ENCODE measurements at places on chromosomes 2 and 18. TPM values are rescaled to one million over a fixed set of nuclear protein-coding genes. Genes with fewer than 3 reads are reported as not detected.

Gene CDCA7
- total RNA-seq: 3.1 TPM

Gene CD28
- total RNA-seq: not detected

Gene UGT1A3
- not detected for total RNA-seq

Gene PDIA6
- total RNA-seq: 141 TPM

Gene UBE2F
- 67.7 TPM for total RNA-seq

Gene GPR35
- 3.4 TPM for total RNA-seq

GRCh38 chr2:50449306-50449705 is 582.6 kb downstream of the NRXN1 start:
- H3K36me3 ChIP-seq: no peaks in the 10 kb centered on the region
- H3K27me3 ChIP-seq: no peaks in the 10 kb centered on the region
- no peak overlapping the region for H3K4me3 ChIP-seq

GRCh38 chr18:37487400-37487867 is 78.2 kb downstream of the CELF4 start:
- H3K27me3 ChIP-seq: no peaks in the 10 kb centered on the region
- no peak overlapping the region for H3K27ac ChIP-seq
- peaks cover 8% of the 10 kb centered on the region for H3K4me1 ChIP-seq
- no peaks in the 10 kb centered on the region for H3K36me3 ChIP-seq
- no peak for DNase-seq

DNA sequence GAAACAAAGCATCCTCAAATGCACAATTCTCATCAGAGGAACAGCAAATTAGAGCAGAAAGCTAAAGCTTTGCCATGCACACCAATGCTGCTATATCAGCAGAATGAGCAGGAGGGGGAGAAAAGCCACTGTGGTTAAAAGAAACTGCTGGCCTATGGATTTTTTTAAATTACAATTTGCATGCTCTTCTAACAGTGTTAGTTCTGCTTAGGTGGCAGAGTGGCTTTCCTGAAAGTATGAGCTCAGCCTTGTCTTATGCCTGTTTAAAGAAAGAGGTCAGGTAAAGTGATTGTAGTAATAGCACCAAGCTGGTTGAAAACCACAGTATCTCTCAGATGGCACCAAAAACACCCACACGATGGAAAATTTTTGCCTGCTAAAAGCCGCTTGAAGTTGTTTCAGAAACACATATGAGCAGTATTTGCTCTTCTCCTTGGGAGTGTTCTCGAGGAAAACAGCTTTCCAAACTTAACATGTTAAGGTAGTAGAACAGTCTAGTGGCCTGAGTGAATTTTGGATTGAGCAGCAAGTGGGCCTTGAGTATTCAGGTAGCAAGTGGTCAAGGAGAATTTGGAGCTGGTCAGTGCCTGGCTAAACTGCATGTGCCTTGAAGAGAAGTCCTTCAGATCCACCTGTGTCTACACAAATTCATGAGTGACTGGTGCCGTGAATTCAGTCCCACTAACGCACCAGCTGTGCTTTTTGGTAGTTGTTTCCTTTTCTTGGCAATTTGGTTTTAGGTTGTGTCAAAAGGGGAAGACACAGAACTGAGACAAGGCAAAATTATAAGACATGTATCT is 19.6 kb upstream of the NDUFV2 start:
- no peak overlapping the region for H3K27ac ChIP-seq
- no peaks in the 10 kb centered on the region for H3K27me3 ChIP-seq
- H3K36me3 ChIP-seq: no peaks in the 10 kb centered on the region
- DNase-seq: no peak

- no peak overlapping the region for H3K4me3 ChIP-seq
- H3K27me3 ChIP-seq: no peaks in the 10 kb centered on the region
- no peaks in the 10 kb centered on the region for H3K36me3 ChIP-seq
- DNase-seq: no peak
- no peaks in the 10 kb centered on the region for H3K4me1 ChIP-seq
Measured at GRCh38 chr18:53380063-53380639, 844.3 kb downstream of the MBD2 start.

DNA sequence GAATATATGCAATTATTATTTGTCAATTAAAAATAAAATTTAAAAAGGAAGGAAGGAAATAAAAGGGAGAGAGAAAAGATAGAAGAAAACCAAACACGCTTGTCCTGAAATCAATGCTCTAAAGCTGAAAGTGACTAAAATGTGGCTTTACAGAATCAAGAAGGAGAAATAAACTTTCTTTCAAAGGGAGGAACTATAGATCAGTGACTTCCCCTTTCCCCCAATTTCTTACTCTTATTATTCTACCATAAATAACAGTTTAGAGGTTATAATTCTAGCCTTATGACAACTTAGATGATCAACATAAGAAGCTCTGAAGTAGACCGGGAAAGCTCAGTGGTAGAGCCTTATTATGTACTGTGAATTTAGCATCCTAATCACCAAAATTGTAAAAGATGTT is 122.5 kb downstream of the ARHGAP15 start:
- DNase-seq: no peak
- no peak overlapping the region for H3K27ac ChIP-seq
- no peak overlapping the region for H3K4me3 ChIP-seq
- no peaks in the 10 kb centered on the region for H3K27me3 ChIP-seq
- H3K36me3 ChIP-seq: no peaks in the 10 kb centered on the region
- no peaks in the 10 kb centered on the region for H3K4me1 ChIP-seq

GRCh38 chr2:157662401-157662800 is 33.7 kb upstream of the ACVR1C start:
- H3K27ac ChIP-seq: no peak overlapping the region
- no peaks in the 10 kb centered on the region for H3K4me1 ChIP-seq
- H3K36me3 ChIP-seq: no peaks in the 10 kb centered on the region

GRCh38 chr18:50061876-50062517 is 132.9 kb downstream of the MYO5B start:
- H3K27ac ChIP-seq: no peak overlapping the region
- no peaks in the 10 kb centered on the region for H3K27me3 ChIP-seq
- H3K4me1 ChIP-seq: peaks cover 10% of the 10 kb centered on the region
- no peak overlapping the region for H3K4me3 ChIP-seq

DNA sequence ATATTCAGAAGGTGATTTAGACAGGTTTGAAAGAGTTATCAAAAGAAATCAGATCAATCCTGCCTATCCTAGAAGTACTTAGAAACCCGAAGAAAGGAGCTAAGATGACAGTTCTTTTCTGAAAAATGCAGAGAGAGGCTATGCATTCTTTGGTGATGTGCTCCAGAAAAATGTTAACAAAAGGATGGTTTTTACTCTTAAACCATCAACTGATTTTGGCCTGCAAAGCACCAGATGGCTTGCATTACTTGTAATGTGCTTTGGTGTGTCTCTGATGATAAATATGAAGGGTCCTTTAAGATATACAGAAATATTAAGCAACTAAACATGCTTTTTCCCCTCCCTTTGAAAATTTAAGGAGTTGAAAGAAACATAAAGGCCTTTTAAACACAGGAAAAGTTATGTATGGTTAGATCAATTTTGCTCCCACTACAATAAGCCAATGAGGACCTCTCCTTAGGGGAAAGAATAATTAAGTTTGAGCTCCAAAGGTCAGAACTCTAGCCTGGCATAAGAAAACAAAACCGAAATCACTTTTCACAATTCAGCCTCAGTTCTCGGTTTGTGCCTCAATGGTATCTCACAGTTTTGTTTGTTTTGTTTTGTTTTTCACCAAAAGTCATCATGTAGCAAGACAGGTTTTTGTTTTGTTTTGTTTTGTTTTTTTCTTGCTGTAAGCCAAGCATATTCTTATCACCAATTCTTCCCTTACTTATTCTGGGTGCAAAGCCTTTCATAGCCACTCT is 302.4 kb upstream of the NT5C1B start:
- no peak overlapping the region for H3K27ac ChIP-seq
- no peaks in the 10 kb centered on the region for H3K27me3 ChIP-seq
- no peaks in the 10 kb centered on the region for H3K4me1 ChIP-seq
- no peak for DNase-seq
- H3K36me3 ChIP-seq: no peaks in the 10 kb centered on the region

DNA sequence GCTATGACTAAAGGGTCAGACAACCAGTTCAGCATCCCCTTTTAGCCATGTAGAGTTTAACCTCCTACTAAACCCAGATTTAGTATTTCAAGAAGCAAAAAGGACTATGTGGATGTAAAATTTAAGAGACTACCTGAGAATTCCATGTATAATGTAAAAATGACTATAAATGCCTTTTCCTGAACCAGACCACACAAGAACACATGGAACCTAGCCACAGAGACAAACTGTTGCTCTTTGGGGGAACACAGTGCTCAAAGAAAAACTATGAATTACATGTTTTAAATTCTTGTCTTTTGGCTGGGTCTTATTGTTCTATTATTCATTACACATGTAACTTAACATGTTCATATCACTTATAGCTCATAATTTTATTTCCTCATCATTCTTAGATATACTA is 192.8 kb downstream of the DNER start:
- H3K27me3 ChIP-seq: no peaks in the 10 kb centered on the region
- DNase-seq: no peak
- no peak overlapping the region for H3K27ac ChIP-seq
- no peaks in the 10 kb centered on the region for H3K4me1 ChIP-seq
- no peaks in the 10 kb centered on the region for H3K36me3 ChIP-seq

DNA sequence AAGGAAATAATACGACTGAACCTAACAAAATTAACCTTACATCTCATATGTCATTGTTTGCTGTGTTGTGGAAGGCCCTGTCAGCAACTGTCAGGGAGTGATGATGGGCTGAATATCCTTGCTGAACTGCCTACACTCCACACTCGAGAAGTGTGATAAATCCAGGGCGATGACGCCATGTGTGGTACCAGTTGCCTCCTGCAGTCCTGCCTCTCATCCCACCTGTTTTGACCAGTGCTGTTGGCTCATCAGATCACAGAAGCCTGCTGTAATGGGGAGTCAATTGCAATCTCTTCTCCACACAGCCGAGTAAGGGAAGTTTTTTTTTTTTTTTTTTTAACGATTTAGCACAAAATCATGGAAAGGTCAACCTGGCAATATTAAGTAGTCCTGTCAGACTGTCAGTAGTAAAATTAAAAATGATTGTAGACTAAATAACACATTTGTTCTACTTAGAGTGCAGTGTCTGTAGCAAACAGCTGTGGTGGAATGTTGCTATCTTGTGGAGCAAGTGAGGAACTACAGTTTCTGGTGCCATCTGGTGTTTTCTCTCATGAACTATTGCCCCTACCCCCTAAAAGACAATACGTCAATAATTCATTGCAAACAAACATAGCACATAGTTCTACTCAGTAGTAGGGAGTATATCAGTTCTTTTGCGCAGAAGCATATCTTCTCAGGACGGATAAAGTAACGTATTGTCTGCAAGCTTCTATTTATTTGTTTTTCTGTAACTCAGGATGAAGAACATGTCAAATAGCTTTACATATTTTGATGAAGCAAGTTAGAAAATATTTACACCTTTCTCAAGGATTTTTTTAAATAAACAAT is 347.6 kb downstream of the CTNNA2 start:
- H3K4me1 ChIP-seq: peaks cover 8% of the 10 kb centered on the region
- H3K27ac ChIP-seq: no peak overlapping the region
- H3K36me3 ChIP-seq: no peaks in the 10 kb centered on the region
- no peak for DNase-seq
- no peak overlapping the region for H3K4me3 ChIP-seq

DNA sequence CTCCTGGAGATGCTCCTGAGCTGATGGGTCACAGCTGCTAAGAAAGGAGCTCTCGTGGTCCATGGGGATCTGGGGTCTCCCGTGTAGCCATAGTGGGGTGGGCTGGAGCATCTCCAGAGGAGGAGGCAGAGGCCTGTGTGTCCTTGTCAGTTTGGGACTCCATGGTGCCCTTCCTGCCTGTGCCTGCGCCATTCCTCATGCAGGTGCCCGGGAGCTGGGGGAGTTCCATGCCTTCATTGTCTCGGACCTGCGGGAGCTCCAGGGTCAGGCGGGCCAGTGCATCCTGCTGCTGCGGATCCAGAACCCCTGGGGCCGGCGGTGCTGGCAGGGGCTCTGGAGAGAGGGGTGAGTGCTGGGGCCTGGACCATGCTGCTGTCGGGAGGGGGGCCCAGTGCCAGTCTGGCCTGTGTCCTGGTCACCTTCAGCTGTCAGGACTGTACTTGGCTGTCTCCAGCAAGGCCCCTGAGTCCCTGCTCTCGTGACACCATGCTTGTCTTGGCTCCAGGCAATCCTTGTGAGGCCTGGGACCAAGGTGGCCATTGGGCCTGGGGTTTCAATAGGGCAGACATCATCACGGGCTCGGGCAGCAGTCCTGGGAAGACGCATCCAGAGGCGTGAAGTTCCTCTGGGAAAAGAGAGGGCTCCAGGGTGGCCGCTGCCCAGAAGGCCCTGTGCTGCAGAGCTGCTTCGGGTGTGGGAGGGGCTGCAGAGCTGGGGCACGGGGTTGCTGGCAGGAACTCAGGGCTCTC is 7.3 kb downstream of the CAPN10 start:
- no peaks in the 10 kb centered on the region for H3K27me3 ChIP-seq
- DNase-seq: no peak
- H3K4me1 ChIP-seq: no peaks in the 10 kb centered on the region

DNA sequence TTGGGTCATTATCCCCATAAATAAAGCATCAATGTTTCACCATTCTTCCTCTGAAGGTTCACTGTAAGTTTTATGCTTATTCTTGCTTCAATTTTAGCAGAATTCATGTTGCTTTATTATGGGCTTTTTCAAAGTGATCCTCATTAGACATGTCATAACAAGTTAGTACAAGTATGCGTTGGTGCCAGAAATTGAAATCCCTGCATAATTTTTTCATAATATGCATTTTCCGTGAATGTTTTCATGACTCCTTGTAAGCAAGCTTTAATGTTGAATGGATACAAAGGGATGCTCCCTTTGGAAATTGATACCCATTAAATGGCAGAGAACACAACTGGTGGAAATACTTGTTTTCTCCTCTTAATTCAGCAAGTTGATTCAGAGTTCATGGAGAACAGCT is 179.7 kb downstream of the ST6GAL2 start:
- H3K36me3 ChIP-seq: no peaks in the 10 kb centered on the region
- no peak for DNase-seq
- H3K27ac ChIP-seq: no peak overlapping the region
- no peaks in the 10 kb centered on the region for H3K27me3 ChIP-seq
- no peaks in the 10 kb centered on the region for H3K4me1 ChIP-seq

GRCh38 chr2:75180476-75180875 is 18.8 kb downstream of the TACR1 start:
- no peak overlapping the region for H3K4me3 ChIP-seq
- DNase-seq: no peak
- no peaks in the 10 kb centered on the region for H3K36me3 ChIP-seq
- H3K27me3 ChIP-seq: no peaks in the 10 kb centered on the region

DNA sequence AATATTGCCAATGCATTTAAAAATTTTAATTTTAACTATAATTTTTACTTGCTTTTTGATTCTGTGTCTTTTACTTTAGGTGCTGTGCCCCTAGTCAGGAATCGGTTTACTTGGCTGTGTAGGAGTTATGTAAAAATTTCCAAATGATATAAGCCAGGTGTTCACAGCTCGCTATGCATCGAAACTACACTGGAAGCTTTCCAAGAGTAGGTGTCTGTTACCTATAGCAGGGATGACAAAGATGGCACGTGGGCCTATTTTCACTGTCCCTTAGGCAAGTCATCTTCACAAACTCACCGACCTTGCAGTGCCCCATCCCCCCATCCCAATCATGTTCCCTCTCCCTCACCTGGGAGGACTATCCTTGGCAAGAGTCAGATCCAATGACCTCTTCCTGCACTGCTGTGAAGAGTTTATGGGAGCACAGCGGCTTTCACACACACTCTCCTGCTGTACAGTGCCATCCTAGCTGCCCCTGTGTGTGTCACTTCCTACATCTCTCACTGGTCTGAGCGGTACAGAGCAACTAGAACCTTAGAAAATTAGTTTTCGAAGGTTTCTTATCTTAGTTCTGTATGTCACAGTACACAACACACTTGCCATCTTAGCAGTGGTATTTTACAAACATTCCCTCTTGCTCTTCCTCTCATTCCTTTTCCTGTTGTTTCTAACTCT is 49.2 kb upstream of the NAB1 start:
- no peaks in the 10 kb centered on the region for H3K36me3 ChIP-seq
- no peaks in the 10 kb centered on the region for H3K27me3 ChIP-seq
- DNase-seq: no peak
- H3K27ac ChIP-seq: no peak overlapping the region

Data from body of pancreas (tissue), 4 donors.